ENCODE measurements at places on chromosomes 13 and 19.

GRCh38 chr13:49020940-49021553 is 45.3 kb downstream of the FNDC3A start:
- DNase-seq = no peak

DNA sequence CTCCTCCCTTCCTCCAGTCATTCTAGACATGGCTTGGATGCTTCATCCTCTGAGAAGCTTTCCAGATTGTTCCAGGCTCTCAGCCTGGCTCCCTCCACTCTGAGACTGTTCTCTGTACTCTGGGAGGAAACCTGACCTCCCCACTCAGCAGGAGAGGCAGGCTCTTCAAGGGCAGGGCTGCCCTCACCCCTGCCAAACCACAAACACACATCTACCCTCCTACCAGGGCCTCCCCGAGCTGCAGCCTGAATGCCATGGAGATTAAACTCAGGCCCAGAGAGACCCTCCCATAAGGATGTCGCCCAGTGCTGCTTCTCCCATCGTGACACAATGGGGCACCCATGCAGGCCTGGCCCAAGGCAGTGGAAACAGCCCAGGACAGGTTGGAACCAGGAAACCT is 16.2 kb downstream of the NUMBL start:
- no peak for DNase-seq

DNA sequence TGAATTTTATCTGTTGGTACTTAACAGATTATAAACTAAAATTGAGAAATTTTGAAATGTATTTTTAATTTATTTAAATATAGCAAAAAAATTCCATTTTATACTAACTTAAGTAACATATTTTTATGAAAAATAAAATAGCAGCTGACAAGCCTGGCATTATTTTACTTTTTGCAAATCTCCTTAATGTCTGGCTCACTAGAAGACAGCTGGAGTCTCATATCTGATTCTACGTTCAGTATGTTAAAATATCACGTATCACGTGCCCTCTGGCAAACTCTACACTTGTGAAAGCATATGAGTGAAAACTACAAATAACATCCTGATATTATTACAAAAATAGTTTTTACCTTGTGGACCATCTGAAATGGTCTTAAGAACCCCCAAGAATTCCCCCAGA is 513.2 kb upstream of the NBEA start:
- no peak for DNase-seq

DNA sequence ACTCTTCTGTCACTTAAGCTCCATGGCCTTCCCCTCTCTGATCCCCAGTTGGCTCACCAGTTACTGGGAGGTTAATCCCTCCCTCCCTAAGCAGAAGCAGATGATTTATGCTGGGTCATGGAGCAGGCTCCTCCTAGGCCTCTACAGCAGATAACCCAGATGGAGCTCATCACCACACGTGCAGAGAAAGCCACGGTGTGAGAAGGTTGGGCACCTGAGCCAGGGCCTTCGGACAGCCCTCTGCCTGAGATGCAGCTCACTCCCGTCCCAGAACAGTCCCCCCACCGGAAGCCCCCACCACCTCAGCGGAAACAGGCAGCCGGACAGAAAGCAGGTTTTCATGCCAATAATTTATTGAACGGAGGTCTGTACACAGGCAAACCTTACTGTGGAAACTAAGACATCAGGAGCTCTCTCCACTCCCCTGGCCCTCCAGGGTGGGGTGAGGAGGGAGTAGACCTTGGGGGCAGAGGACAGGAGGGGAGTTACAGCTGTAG is 9.8 kb downstream of the ZNF526 start:
- DNase-seq = no peak

DNA sequence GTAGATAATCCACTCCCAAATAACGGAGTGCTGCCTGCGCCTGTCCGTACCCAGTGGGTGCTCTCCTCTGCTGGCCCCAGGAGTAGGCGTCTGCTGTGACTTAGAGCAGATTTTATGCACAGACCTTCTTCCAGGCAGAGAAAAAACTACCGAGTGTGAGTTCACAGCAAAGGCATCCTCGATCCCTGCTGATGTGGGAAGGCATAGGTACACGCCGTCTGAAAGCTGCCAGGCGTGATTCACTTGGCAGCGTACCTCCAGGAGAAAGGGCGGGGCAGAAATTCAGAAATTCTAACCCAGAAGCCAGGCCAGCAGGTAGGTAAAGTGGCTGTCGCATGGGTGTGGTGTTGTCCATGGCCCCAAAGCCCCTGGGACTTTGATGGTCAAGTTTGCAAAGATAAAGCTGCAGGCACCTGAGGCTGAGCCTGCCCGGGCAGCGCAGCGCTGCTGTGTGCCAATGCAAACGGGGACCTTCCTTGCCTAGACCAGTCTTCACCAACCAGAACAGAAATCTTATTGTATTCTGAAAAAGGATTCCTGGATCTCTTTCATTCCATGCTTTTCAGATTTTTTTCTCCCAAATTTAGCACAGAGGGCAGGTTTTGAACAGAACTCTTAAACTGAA is 36.3 kb downstream of the COL4A2 start:
- no peak for DNase-seq

- DNase-seq = no peak
Observed at GRCh38 chr19:29085206-29085605, 127.7 kb downstream of the UQCRFS1 start.

GRCh38 chr13:110299283-110299840 is 7.6 kb downstream of the COL4A1 start:
- DNase-seq = no peak

DNA sequence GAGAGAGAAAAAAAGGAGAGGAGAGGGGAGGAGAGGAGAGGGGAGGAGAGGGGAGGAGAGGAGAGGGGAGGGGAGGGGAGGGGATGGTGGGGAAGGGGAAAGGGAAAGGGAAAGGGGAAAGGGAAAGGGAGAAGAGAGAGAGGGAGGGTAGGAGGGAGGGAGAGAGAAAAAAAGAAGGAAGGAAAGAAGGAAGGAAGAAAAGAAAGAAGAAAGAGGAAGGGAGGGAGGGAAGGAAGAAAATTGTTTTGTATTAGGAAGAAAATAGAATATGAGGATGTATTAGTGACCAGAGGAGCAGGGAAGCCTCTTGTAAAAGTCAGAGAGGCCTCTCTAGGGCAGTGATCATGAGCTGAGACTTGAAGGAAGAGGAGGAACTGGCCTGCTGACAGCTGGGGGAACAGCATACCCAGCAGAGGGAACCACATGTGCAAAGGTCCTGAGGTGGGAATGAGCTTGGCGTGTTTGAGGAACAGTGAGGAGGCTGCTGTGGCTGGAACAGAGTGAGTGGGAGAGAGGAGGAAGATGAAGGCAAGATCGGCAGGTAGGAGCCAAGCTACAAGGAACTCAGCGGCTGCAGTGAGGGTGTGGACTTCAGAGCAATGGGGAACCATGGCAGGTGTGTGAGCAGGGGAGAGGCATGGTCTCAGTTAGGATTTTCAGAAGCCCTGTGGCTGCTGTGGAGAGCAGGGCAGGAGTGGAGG is 9.6 kb upstream of the KCNN1 start:
- no peak for DNase-seq

- DNase-seq = no peak
Observed at GRCh38 chr13:26300140-26300539, 46.2 kb downstream of the CDK8 start.

DNA sequence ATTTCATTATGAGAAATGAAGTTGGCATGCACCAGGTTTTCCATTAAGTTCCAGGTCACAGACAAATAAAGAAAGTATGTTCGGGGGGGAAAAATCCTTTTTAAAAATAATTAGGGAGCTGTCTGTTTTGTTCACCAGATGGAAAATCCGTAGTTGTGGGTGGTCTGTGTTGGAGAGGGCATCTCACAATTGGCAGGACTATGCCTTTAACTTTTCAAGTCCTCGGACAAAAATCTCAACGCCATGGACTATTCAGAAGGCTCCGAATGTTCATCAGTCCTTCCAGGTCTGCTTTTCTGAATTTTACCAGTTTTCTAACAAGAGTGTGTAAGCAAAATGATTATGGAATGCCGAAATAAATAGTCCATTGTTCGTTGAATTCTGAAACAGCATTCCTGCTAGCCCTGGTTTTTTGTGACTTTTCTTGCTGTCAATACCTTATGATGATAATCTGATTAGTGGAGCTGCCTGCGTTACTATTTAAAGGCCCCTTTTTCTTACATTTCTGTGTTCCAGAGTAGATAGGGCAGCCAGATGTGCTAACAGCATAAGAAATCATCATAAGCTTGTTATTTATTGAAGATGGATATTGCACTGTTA is 146.9 kb downstream of the TM9SF2 start:
- DNase-seq = no peak

GRCh38 chr19:12838182-12838885 is at the start of gene MAST1:
MAST1 (plus strand) TSS chr19:12838515; CDS start chr19:12838573, 58 bp downstream.
- DNase-seq = no peak
